ENCODE measurements at places on chromosomes 16 and 17. TPM values are rescaled to one million over a fixed set of nuclear protein-coding genes. Genes with fewer than 3 reads are reported as not detected.

DNA sequence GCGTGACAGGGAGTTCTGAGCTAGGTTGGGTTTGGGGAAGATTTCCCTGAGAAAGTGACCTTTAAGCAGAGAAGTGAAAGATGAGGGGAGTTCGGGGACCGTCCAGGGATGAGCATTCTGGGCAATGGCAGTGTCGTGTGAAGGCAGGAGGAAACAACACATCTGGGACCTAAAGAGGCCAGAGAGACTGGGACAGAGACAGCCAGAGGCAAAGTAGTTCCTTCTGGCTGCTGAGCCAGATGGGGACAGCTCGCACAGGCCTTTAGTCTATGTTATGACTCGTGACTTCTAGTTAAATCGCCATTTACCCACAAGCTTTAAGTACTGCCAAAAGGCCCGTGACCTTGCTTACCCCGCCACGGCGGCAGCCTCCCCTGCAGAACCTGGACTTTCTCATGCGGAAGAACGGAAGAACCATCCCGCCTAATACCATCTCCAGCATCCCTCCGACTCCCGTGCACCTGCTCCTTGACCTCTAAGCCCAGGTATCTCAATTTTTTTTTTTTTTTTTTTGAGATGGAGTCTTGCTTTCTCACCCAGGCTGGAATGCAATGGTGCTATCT lies 8.5 kb upstream of the MED11 start:
- no peak for DNase-seq

DNA sequence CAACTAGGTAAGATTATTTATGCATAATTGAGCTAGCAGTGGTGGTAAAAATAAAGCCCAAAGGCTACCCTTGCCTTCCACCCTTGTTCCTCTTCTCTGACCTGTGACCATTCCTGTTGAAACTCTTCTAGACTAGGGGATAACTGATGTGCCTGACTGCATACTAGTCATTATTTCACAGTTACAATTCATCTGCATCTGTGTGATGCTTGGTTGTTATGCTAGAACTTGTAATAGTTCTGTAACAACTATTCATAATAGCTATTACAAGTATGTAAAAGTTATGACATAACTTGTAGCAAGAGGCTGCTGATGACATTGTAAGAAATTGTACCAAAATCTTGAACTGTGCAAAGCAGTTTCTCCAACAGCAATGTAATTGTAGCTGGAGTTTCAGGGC lies 2.4 kb upstream of the VAC14 start:
- no peak for DNase-seq

DNA sequence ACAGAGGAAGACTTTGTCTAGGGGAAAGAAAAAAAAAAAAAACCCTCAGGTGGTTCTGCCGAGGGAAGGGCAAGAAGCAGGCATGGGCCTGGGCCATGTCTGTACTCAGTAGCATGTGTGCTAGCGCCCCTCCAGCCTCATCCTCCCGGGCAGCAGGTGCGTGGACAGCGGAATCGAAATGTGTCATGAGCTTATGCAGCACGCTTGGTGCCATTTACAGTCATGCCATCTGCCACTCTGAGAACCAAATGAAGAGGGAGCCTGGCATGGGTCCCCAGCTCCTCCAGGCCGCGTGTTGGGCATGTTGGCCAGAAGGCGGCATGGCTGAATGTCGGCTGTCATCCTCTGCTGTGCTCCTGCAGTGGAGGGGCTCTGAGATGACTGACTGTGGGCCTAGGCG lies 31.4 kb downstream of the CRAMP1 start:
- DNase-seq: no peak

DNA sequence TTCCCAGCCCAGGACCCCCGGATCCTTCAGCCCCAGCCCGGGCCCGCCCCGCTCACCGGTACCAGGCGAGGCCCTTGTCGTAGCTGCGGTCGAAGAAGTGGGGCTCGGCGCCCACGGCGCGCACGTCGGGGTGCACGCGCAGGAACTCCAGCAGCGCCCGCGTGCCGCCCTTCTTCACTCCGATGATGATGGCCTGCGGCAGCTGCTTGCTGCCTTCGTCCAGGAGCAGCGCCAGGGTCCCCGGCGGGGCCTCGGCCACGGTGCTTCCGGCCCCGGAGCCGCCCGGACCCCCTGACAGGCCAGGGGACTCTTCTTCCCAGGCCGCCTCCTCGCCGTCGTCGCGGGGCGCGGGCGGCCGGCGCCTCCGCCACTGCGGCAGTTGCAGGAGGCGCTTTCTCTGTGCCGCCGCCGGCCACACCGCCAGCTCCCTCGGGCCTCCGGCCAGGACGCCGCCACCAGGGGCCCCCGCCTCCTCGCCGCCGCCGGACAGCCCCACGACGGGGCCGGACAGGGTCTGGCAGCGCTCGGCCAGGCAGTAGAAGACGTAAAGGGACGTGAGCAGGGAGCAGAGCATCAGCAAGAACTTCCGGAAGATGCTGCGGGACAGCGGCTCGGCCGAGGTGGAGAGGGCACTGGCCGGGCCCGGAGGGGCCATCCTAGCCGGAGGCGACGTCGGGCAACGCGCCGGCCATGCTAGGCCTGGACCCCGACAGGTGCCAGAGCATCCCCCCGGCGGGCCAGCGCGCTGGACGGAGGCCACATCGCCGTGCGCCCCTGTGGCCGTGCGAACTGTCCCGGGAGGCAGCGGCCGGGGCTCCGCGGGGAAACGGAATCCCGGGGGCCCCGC lies 1.0 kb downstream of the HS3ST3A1 start:
- no peak for DNase-seq

DNA sequence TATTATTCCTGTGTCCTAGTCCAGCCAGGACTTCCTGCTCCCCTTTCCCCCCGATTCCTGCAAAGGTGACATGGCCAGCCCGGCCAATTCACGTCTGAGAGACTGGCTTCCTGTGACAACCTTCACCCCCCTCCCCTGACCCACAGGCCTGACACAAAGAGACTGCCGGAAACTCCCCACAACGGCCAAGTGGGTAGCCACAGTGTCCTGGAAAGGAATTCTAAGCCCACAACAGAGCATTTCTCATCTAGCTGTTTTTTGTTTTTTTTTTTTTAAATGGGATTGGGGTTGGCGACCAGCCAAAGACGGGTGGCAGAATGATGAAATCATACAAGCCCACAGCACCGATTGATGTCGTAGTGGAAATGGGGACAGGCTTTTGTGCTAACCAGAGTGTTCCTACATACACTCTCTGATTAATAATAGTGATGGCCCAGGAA lies 2.8 kb upstream of the XAF1 start:
- DNase-seq: no peak

DNA sequence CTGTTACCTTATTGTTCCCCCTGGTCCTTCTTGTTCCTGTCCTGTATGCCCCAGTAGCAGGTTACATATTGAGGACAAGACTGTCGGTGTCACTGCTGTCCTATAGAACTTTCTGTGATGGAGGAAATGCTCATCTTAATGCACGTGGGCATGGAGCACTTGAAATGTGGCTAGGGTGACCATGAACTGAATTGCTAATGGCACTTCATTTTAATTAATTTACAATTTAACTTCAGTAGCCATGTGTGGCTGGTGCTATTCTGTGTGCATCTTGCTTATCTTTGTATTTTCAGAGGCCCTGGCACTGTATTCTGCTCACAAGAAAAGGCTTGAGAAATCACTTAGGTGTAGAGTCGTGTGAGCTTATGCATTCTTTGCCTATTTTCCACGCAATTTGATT lies 125.2 kb downstream of the MSI2 start:
- DNase-seq: no peak

GRCh38 chr16:77868052-77868451 lies 79.7 kb downstream of the VAT1L start:
- DNase-seq: no peak

GRCh38 chr16:11734653-11735043 lies 8.0 kb downstream of the TXNDC11 start:
- DNase-seq: no peak

DNA sequence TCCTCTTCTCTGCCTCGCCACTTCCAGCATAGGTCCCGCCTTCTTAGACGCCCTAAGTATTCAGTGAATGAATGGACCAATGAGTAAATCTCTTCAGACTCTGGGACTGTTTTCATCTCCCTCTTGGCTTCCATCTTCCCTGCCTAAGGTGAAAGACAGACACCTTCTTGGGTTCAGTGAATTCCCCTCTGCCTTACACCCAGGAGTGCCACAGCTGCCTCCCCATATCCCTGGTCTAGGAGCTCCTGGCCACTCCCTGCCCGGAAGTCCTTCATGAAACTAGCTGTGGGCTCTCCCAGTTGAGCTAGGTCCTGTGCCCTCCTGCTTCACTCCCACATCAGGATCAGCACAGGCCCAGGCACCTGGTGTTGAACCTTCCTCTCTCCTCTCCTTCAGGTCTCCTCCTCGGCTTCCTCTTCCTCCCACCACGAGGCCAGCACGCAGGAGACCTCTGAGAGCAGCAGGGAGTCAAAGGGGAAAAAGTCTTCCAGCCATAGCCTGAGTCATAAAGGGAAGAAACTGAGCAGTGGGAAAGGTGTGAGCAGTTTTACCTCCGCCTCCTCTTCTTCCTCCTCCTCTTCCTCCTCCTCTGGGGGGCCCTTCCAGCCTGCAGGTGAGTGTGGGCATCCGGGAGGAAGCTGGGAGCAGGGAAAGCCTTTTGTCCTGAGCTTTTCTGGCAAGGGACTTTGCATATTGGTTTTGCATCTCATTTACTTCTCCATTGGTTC lies 10.3 kb downstream of the MLLT6 start:
- DNase-seq: no peak

DNA sequence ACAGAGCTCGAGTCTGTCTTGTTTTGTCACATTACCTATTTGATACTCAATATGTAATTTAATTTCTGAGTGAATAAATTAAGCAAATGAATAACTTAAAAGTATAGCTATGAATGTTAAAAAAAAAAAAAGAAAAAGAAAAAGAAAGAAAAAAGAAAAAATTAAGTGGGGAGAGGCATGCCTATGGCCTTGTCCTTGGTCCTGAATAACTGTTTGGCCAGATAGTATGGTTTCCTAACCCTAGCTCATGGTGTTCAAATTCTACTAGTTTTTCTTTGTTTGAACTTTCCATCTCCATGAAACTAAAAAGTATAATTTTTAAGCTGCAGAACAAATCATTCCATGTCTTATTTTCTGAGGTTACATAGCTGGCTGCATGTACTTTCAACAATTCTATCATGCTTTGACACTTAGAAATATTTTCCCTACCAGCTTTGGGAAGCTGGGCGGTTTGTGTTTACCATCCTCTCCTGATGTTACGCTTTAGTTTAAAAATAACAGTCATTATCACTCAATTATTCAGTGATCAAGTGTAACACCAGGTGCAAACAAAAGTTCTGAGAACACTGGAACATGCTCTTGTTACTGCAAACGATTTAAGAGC lies 31.8 kb downstream of the TOX3 start:
- no peak for DNase-seq

DNA sequence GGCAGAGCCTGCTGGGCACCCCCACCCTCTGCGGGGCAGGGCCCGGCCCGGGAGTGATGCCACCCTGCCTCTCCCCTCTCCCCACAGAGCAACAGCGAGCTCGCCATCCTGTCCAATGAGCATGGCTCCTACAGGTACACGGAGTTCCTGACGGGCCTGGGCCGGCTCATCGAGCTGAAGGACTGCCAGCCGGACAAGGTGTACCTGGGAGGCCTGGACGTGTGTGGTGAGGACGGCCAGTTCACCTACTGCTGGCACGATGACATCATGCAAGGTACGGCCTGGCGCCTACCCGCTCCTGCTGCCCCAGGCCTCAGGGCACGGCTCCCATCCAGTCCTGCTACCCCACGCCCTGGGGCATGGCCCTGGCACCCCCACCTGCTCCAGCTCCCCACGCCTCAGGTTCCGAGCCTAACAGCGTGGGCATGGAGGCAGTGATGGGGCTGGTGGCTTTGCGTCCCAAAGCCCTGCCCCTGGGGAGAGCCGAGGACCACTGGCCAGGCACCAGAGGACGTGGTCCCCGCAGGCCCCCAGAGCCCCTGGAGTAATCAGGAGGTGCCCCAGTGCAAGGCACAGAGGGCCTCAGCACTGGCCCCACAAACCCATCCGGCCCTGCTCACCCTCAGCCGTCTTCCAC lies 38.4 kb downstream of the TSC2 start:
- no peak for DNase-seq

GRCh38 chr17:40663252-40663651 lies 1.7 kb downstream of the KRT222 start:
- DNase-seq: no peak

DNA sequence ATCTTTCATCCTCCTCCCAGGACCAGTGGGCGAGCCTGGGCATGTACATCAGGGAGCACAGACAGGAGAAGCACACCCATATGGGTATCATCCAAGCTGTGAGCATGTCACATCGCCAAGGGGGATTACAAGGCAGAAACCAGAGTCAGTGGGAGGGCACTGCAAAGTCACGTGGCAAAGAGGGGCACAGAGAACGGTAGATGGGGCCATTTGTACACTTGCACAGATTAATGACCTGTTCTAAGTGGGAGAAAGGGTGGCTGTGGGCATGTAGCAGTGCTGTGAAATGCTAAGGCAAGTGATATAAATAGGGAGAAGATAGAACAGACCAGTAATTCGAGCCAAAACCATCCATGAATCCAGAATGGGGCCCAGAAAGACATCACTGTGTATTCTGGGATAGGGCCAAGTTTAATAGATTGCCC lies 265.0 kb downstream of the CPPED1 start:
- DNase-seq: no peak

DNA sequence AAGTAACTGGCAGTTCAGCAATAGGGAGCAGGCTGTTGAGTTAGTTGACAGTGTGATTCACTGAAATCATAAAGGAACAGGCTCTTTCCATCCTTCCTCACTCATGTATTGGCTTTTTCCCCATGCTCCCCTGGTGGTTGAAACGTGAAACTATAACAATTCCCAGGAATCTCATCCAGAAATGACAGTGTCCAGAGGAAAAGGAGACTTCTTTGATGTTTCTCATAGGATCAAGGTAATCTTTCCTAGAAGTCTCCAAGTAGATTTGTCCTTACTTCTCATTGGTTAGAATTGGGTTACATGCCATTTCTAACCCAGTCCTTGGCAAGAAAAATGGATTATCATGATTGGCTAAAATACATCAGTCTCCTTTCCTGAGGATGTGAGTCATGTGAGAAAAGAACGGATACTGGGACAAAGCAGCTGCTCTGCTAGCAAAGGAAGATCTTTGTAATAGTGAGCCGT lies 14.4 kb downstream of the TTC19 start:
- no peak for DNase-seq

- DNase-seq: no peak
These were observed 327.9 kb downstream of the SLC39A11 start for GRCh38 chr17:72764632-72765041.

DNA sequence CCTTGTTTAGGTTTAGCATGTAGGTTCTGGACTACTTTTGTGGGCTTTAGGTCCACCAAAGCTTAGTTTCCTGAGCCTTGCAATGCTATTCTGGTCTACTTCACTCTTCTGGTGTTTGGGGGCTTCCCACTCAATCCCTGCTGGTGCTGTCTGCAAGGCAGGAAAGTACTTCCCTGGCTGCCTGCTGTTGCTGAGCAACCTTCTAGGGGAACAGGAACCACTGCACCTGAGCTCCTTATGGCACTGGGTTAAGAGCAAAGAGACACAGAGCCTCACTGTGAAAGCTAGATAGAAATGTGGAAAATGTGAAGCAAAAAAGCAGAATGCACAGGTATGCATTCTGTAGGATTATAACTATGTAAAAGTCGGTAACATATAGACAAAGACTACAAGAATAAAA lies 17.0 kb downstream of the MPO start:
- no peak for DNase-seq

The CHST5 gene
- not detected for total RNA-seq

The MRTFB gene
- 42.8 TPM for total RNA-seq

The ZSCAN10 gene
- not detected for total RNA-seq

The BAIAP3 gene
- total RNA-seq: 0.63 TPM

The MYL4 gene
- total RNA-seq: 31.7 TPM

The C16orf74 gene
- 6.6 TPM for total RNA-seq

The EPOP gene
- 0.32 TPM for total RNA-seq

The STX1B gene
- 0.74 TPM for total RNA-seq
